Astrocyte of the spinal cord (primary cell): ENCODE measurements at places on chromosomes 11 and 22.
A peak's percentile ranks its signal among the peaks of the same experiment; 100 is the strongest.

GRCh38 chr11:98512938-98513337, 507.8 kb upstream of the CNTN5 start:
- no peak for DNase-seq

GRCh38 chr11:128361451-128362020, 225.8 kb downstream of the ETS1 start:
- DNase-seq: peak; percentile 46

GRCh38 chr22:17217179-17217578, 2.1 kb downstream of the ADA2 start:
- DNase-seq: no peak

- no peak for DNase-seq
These were observed 563.9 kb upstream of the B3GAT1 start for GRCh38 chr11:134975866-134976376.

- DNase-seq: peak; percentile 11
These were observed 2.0 kb downstream of the KCNJ11 start for GRCh38 chr11:17386331-17387084.

- no peak for DNase-seq
These were observed 8.5 kb upstream of the NAALADL1 start for GRCh38 chr11:65066805-65067291.

DNA sequence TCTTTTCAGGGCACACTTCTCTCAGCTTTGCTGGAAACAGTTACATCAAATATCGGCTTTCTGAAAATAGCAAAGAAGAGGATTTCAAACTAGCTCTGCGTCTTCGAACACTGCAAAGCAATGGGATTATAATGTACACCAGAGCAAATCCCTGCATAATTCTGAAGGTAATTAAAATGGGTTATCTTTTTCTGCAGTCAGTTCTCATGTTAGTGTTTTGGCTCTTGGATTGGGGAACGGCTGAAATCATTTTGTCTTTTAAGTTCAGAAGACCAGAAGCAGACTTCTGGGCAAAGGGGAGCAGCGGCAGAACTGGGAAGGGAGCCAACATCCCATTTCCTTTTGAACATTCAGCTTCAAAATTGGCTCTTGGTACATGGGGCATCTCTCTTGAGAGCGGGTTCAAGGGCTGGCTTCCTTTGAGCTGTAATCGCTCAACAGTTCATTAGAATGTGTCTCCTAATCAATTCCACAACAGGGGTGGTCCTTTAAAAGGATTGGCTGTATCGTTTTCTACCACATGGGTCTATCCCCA, 110.2 kb upstream of the MTNR1B start:
- no peak for DNase-seq

- peak; percentile 78 for DNase-seq
These were observed 17.9 kb downstream of the CRELD2 start for GRCh38 chr22:49936018-49936972.

- DNase-seq: no peak
These were observed at the start of gene FAM83F for GRCh38 chr22:39994566-39995392. Gene FAM83F (plus strand): TSS chr22:39994954. CDS start chr22:39995043, 89 bp downstream.

DNA sequence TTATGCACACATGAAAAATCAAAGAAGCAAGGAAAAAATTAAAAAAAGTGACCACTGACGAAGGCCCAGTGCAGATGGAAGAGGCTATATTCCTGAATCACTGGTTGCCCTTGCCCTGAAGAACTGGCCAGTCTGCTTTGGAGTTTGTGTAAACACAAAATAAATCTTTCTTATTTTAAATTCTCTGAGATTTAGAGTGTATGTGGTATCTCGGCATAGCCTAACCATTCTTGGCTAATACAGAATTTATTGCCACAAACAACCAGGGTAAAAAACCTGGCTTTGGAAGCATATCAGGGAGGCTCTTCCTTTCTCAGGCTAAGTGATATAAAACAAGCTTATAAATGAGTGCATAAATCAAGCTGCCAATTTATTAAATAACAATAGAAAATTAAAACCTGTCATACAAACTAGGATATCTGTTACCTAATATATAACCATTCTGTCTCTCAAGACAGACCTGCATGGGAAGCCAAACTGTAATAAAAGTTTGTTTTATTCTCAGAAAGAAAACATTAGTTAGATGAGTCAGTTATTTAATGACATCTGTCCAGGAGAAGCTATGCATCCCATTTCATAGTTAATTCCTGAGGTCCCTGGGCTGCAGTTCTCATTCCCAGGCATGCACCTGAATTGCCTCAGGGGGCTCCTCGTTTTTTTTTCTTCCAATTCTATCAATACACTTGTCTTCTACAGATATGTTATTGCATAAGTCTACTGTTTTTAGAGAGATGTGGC, 6.1 kb upstream of the TMEM135 start:
- DNase-seq: no peak

DNA sequence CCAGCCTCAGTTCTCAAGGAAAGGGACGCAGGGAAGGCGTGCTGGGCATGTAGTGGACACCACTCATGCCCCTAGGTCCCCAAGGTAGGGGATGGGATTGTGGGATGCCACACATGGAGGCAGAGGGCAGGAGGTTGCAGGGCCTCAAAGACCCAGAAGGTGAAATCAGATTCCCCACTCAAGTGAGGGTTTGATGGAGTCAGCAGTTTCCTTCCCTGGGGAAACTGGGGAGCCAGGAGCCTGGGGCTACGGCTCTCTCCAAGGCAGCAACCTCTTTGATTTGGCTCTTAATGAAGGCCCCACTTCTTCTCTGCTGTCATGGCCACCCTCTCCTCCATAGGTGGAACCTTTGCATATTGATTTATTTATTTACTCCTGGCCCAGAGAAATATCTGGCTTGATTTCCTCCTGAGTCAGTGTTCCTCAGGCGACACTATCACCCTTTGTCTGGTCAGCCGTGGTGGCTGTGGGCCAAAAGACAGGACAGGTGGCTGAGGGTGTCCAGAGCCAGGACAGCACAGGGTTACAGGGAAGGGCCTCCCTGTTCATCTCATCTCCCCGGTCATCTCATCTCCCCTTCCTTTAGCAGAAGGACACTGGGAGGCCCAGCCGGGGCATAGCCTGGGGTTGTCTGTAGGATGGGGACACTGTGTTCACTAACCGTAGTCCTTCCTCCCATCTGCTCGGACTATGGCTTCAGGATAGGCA, 9.6 kb downstream of the GNAZ start:
- no peak for DNase-seq

DNA sequence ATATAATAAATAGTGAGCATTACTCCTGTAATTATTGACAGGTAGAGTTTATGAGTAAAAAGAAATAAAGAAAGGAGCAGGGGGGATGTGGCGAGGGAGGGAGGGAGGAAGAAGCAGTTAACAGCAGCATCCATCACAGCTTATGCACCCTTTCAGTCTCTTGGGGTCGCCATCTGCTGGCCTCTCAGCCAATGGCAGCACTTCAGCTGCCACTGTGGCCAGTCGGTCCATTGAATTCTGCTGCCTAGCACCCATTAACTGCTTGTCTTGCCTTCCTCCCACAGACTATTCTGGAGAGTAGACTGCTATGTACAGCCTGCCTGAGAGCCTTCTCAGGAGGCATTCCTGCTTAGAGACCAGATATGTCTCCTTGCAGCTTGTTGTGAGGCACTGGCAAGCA, 388.3 kb downstream of the TENM4 start:
- peak; percentile 35 for DNase-seq

DNA sequence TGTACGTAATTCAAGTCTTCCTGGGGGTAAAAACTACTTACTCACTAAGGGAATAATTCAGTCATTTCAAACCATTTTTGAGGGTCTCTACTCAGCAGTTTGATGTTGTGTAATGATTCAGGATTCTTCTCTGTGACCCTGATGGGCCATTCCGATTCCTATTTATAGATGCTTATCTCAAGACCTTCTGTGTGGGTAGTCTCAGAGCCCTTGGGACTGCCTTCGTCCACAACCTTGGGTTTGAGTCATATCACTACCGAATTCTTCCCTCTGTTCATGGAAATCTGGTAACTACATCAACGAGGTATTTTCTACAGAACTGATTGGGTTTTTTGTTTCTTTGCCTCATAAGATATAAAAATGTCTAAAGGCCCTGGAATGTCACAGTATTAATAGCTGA, 14.3 kb upstream of the CBX6 start:
- no peak for DNase-seq

DNA sequence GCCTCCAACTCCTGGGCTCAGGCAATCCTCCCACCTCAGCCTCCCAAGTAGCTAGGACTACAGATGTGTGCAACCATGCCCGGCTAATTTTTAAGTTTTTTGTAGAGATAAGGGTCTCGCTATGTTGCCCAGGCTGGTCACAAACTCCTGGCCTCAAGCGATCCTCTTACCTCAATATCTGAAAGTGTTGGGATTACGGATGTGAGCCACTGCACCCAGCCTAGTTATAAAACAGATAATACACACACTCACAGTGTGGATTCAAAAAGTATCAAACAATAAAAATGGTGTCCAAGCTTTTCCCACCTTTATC, 377 bp upstream of the CCDC188 start:
- no peak for DNase-seq

- DNase-seq: no peak
These were observed 1.5 kb downstream of the TUB start for GRCh38 chr11:8082391-8083087.

- no peak for DNase-seq
These were observed 14.8 kb downstream of the FSHB start for GRCh38 chr11:30245621-30246020.

- DNase-seq: no peak
These were observed 166.1 kb upstream of the MTNR1B start for GRCh38 chr11:92803391-92803790.

DNA sequence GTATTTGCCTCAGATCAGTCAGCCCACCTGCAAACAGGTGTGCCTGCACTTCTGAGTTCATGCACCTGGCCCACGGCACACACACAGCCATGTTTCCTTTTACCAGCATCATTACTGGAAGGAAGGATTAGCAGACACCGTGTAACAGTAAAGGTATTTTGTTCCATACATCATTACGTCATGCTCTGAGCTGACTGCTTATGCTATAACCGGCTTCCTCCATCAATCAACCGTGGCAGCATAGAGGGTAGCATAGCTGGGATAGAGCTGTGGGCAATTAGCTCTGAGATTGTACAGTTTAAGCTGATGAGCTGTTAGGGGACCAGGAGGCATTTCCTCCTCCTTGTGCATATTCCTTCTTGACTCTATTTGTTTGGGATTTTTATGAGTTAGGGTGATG, 102.4 kb downstream of the ME3 start:
- DNase-seq: no peak

GRCh38 chr11:109745996-109746625, 324.1 kb downstream of the C11orf87 start:
- DNase-seq: no peak

DNA sequence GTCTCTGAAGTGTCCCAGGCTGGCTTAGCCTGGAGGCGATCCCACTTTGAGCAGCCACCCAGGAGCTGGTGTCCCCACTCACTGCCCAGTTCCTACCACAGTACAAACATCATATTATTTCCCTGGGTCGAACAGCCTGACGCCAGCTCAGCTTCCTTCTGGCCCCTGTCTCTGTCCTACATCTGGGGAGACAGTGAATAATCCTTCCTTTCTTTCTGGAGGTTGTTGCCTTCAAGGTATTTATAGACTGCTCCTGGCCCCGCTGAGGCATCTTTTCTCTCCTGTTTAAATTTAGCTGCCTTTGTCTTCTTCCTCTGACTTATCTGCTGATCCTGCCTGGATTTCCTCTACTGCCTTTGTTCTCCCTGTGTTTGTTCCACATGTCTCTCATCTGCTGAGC, 56.8 kb upstream of the LRRC55 start:
- no peak for DNase-seq

GRCh38 chr11:63282579-63282978, 39.2 kb upstream of the SLC22A25 start:
- no peak for DNase-seq

- DNase-seq: no peak
These were observed 3.9 kb upstream of the PRG2 start for GRCh38 chr11:57394203-57394965.

DNA sequence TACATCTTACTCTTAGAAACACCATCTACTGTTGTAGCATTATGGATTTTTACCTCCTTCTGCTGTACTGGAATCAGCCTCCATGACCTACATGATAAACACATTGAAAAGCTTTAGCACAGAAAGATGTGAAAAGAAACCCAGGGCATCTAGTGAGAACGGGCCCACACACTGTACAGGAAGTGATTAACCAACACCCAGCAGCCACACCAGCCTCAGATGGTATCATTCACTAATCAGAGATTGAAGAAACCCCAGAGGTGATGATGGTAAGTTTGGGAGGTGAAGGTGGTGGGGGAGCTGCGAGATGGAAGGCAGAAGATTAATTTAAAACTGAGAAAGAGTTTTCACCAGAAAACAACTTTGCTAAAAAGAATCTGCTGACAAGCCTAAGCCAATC, 46.1 kb downstream of the RASSF10 start:
- DNase-seq: no peak

- DNase-seq: no peak
These were observed 323.3 kb downstream of the TENM4 start for GRCh38 chr11:79117488-79117887.

DNA sequence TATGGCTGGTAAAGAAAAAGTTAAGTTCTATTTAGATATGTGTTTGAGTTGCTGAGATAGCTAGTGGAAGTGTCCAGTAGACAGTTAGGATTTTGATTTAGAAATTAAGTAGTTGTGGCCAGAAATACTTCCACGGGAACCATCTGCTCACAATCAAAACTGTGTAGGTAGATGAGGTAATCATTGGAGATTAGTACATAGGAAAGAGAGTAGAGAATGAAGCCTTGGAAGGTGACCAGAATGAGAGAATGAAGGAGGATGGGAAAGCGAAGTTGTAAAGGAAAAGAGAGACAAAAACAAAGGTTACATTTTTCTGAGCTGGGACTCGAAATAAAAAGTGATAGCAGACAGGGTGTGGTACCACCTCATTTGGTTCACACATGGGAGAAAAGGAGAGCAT, 296.9 kb upstream of the SORL1-AS1 start:
- no peak for DNase-seq
